ENCODE measurements at places on chromosomes 6 and 20. TPM values are rescaled to one million over a fixed set of nuclear protein-coding genes. Genes with fewer than 3 reads are reported as not detected.

OPRM1 gene
- under 0.01 TPM for total RNA-seq

CTCFL gene
- total RNA-seq = not detected

SLC22A16 gene
- 25.6 TPM for total RNA-seq

RNF144B gene
- total RNA-seq = 16.7 TPM

BPIFA1 gene
- total RNA-seq = not detected

LY6G5C gene
- total RNA-seq = 3.5 TPM

XKR7 gene
- total RNA-seq = under 0.01 TPM

HNF4A gene
- total RNA-seq = under 0.01 TPM
